ENCODE measurements at places on chromosomes 2 and 18. TPM values are rescaled to one million over a fixed set of nuclear protein-coding genes. Genes with fewer than 3 reads are reported as not detected.

Gene TNS1
- polyA plus RNA-seq = 67.8 TPM

Gene COBLL1
- 160 TPM for polyA plus RNA-seq

Gene REG3G
- not detected for polyA plus RNA-seq

Gene SLC4A3
- polyA plus RNA-seq = 9.7 TPM

Gene NGEF
- 3.4 TPM for polyA plus RNA-seq

Gene LCT
- polyA plus RNA-seq = not detected

Gene POTEJ
- not detected for polyA plus RNA-seq

Gene G6PC2
- polyA plus RNA-seq = 0.24 TPM

Gene TEX51
- polyA plus RNA-seq = not detected

Gene TXNL4A
- polyA plus RNA-seq = 82.6 TPM

Gene C2orf72
- polyA plus RNA-seq = 4.7 TPM

Gene GORASP2
- polyA plus RNA-seq = 92.2 TPM

Gene CD226
- polyA plus RNA-seq = 2.7 TPM

Gene HOXD9
- 104 TPM for polyA plus RNA-seq

Gene LGALSL
- 32.5 TPM for polyA plus RNA-seq

Gene RAMP1
- polyA plus RNA-seq = 4.1 TPM

Gene TBR1
- polyA plus RNA-seq = 0.01 TPM

Gene LAMA3
- polyA plus RNA-seq = 2.2 TPM

Gene PRSS56
- polyA plus RNA-seq = 0.13 TPM

Gene PLEKHA3
- polyA plus RNA-seq = 27.5 TPM

Gene KIF5C
- polyA plus RNA-seq = 4.4 TPM

Gene GAD1
- 1.2 TPM for polyA plus RNA-seq

Gene LIMS4
- polyA plus RNA-seq = 1.2 TPM

All from renal pelvis (tissue), 12 donors.